ENCODE measurements at places on chromosomes 3 and 15.

DNA sequence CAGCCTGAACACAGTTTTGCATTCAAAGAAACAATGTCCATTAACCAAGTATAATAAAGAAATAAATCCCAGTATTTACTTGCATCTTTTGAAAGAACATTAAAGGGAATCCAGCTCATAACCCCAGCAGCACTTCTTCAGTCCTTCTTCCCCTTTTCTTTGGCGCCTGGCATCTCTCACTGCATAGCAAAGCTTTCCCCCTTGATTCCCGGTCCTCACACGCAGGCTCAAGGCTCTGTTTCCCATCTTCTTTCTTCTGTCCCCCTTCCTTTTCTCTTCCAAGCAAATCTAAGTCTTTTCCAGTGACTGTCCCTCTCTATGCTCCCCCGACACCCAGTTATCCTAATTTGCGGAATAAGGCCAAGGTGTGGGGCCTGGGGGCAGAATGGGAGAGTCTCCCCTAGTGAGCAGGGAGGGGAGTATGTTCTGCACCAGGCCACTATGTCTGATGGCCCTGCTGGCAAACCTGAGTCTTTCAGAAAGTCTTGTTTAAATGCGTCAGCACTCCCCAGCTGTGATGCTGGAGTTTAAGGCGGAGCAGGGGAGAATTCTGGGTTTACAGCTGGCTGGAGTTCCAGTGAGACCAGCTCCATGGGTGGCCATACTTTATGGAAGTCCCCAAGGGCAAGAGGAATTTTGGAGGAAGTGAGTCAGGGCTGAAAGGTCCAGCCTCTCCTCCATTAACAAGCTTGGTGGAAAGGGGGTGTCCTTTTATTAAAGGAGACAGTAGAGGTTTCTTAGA, 42.1 kb downstream of the GOLGA6A start:
- no peak for DNase-seq

GRCh38 chr3:72193771-72194430, 409.0 kb upstream of the PROK2 start:
- no peak for DNase-seq

- no peak for DNase-seq
Observed at GRCh38 chr3:121651684-121652083, 9.0 kb downstream of the HCLS1 start.

GRCh38 chr3:40387001-40387894, at the start of gene ENTPD3:
TSS of gene ENTPD3 (plus strand) at chr3:40387184. CDS start at chr3:40388058, 874 bp downstream.
- peak; percentile 3 for DNase-seq

GRCh38 chr3:24004171-24004938, 59.3 kb downstream of the NR1D2 start:
- DNase-seq = no peak

- DNase-seq = no peak
Observed at GRCh38 chr15:74482661-74483060, 21.7 kb upstream of the UBL7 start.

- no peak for DNase-seq
Observed at GRCh38 chr15:38374556-38374955, 79.4 kb upstream of the FAM98B start.

GRCh38 chr3:59567661-59568060, 517.8 kb upstream of the CFAP20DC start:
- no peak for DNase-seq

- no peak for DNase-seq
Observed at GRCh38 chr15:64493641-64494040, 33.3 kb downstream of the ZNF609 start.

GRCh38 chr3:142787719-142788118, 63.9 kb downstream of the TRPC1 start:
- no peak for DNase-seq

- no peak for DNase-seq
Observed at GRCh38 chr15:60809375-60809774, 330.4 kb upstream of the ICE2 start.

DNA sequence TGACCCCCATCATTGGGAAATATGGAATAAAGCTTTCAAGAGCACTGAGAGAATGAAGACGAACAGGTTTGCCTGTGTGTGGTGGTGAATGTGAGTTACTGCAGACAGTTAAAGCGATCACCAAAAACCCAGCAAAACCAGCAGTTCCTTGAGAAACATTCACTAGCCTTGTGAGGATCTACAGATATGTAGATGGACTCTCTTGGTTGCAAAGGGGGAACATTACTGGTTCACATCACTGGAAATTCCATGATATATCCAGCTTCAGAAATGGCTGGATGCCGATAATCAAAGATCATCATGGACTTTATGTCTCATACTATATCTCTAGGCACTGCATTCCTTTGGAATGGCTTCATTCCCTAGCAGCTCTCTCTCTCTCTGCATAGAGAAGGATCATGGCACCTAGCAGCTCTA, 10.2 kb upstream of the HERC1 start:
- DNase-seq = no peak

- no peak for DNase-seq
Observed at GRCh38 chr3:187498211-187498724, 130.1 kb downstream of the RTP4 start.

GRCh38 chr15:74428970-74429780, 4.6 kb downstream of the SEMA7A start:
- no peak for DNase-seq

DNA sequence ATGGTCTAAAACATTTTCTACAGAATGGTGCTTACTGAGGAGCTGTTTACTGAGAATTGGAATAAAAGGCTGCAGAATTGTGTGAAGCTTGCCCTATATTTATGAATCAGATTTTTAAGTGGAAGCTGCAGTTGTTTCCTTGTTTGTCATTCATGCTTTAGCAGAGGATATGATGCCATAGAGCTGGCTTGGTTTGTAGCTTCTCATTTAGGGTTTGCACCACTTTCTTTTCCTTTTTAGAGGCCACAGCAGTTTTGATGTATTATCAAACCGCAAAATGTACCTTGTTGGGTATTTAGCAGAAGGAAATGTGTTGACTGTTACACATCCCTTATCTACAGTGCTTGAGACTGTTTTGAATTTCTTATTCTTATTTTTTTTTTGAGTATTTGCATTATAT, 66.2 kb downstream of the RASA2 start:
- no peak for DNase-seq

DNA sequence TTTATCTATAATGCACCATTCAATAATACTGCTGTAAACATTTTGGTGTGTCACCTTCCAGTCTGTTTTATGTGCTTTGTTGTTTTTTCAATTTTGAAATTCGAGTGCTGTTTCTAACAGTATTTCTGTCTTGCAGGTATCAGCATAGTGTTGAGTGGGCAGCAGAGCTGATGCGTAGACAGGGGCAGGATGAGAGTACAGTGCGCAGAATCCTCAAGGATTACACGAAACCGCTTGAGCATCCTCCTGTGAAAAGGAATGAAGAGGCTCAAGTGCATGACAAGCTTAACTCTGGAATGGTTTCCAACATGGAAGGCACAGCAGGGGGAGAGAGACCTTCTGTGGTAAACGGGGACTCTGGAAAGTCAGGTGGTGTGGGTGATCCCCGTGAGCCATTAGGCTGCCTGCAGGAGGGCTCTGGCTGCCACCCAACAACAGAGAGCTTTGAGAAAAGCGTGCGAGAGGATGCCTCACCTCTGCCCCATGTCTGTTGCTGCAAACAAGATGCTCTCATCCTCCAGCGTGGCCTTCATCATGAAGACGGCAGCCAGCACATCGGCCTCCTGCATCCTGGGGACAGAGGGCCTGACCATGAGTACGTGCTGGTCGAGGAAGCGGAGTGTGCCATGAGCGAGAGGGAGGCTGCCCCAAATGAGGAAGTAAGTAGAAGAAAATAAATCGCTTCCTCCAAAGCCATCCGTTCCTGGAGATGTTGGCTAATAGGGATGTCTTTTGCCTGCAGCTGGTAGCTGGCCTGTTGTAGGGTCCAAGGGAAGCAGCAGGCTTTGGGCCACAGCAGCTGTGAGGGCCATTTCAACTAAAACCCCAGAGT, 19.1 kb downstream of the TSEN2 start:
- no peak for DNase-seq

DNA sequence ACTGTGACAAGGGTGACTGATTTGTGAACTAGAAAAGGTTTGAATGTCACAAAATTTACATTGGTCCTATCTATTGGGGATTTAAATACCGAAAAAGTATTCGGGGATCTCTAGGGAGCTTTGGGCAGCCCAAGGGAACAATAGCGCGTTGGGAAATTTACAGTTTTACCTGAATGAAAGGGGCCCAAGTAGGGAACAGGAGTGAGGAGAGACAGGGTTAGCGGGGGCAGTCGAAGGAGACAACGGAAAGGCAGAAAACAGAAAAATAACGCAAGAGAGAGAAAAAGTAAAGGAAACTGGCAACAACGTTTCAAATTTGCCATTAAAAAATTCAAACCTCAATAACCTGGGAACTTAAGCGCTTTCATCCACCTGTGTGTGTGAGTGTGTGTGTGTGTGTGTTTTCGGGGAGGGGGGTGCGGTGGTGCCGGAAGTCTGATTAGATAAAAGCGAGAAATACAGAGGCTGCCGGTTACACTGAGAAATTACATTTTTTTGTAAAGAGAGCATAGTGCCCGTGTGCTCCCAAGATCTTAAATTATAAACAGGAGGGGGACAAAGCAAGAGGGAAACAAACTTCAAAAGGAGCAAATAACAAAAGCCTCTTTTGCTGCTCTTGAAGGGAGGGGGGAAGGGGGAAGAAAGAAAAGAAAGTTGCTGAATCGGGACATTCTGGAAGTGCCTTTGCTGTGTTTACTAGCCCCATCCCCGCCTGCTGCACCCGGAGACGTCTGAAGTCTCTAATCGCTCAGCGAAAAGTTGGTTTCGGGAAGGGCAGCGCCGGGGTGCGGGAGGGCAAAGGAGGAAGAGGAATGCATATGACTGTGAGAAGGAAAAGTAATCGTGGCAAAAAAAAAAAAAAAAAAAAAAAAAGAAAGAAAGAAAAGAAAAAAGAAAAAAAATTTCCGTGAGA, 721 bp upstream of the ZIC1 start:
- no peak for DNase-seq

DNA sequence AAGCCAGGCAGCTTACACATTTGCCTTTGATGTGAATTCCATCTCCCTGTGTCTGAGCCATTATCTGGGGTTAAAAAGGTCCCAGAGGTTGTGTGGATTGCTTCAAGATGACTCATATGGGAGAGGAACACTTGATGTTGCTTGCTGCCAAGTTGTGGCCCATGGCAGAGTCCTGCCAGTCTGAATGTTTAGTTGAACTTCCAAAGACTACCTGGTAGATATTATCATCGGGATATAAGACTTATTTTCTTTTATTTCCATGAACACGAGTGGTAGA, 85.6 kb downstream of the TJP1 start:
- no peak for DNase-seq

DNA sequence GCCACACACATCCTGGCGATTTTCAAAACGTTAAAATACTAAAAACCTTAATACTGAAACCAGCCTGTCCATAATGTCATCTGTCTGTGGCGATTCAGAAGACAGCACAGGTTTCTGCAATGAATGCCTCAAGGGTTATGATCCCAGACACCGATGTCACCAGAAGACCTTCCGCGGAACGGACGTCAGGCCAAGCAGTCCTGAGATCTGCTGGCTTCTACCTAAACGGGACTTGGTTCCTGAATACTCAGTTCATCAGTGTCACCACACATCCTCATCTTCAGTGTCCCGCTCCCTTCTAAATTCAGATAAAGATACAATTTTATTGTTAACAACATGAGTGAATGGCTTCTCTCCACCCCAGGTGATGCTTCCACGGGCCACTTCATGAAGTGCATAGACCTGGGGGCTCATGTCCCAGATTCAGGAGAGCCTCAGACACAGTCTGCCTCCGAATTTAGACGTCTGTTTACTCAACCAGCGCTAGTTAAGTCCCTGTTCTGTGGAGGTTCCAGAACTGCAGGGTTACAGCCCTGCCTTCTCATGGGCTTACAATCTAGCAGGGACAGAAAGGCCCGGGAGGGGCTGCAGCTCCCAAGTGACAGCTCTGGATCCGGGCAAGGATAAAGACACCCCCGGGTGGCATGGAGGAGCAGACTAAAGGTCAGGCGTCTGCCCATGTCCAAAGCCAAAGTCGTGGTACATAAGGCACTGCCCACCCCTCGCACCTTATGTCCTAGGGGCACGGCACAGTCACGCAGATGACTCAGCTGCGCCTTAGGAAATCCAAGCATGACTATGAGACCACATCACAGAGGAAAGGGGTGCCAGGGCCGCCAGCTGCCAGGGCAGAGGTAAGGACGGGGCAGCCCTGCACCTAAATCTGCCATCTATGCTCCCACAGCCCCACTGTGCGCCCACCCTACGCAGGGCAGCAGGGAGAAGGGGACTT, 75.9 kb downstream of the VGLL4 start:
- no peak for DNase-seq

- DNase-seq = no peak
Observed at GRCh38 chr15:51837792-51838251, 8.4 kb downstream of the TMOD3 start.

GRCh38 chr15:73647259-73648013, 14.2 kb upstream of the NPTN start:
- DNase-seq = no peak
